ENCODE measurements at places on chromosomes 3 and 15.

DNA sequence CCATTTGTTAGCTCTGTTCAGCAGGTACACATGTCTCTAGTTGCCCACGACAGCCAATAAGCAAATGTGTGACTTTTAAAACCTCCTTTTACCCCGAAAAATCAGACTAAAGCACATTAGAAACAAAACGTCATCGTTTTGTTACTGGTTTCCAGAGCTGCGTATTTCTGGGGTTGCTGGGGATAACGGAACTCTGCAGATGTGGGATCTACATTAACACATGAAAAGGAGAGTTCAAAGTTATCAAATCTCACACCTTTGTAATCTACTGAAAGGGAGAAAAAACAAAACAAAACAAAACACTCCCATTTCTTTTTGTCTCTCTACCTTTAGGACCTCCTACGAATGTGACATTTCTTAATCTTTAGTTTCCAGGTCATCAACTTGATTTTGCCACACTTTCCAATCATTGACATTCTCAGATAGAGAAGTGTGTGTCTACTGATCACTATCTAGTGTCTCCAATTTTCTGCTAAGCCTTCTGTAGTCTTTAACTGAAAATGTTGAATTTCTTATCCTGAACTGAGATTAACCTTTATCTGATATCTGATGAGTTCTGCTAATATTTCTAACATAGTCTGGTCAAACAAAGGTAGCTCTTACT lies 93.0 kb upstream of the TSPAN3 start:
- DNase-seq, result no peak

GRCh38 chr15:75023872-75024636 lies 664 bp downstream of the PPCDC start:
- DNase-seq, result no peak

- no peak for DNase-seq
Observed at GRCh38 chr3:71066356-71066755, 517.2 kb downstream of the FOXP1 start.

GRCh38 chr15:62476163-62476562 lies 311.1 kb upstream of the C2CD4B start:
- no peak for DNase-seq

DNA sequence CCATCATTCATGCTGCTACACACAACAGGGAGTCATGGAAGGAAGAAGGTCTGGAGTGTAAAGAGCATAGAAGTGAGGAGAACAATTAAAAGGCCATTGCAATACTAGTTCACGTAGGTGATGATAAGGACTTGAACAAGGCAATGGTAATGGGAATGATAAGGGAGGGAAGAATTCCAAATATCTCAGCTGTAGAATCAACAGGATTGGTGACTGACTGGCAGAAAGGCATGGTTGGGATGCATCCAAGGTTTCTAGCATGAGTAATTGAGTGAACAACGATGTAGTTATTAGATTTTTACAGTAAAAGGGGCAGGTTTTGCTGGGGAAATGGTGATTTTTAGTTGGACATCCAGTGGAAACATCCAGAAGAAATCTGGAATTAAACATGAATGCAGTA lies 2.4 kb upstream of the SEC62 start:
- peak; percentile 72 for DNase-seq

DNA sequence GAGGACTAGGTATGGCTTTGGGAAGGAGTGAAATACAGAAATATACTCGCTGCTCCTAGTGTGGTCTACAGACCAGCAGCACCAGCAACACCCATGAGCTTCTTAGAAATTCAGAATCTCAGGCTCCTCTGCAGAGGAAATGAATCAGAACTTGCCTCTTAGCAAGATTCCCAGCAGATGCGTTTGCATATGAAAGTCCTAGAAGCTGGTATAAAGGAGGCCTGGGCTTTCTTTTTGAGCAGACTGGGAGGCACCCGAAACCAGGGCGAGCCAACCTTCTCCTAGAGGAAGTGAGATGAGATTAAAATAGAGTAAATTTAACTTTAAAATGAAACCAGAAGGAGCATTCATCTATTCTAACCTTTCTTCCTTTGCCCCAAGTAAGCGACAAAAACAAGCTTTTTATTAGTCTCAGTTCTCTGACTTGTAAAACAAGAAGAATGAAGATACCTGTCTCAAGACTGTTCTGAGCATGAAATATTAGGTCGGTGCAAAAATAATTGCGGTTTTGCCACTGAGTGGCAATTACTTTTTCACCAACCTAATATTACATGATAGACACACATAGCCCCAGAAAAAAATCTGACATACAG lies 140.0 kb downstream of the PDZRN3 start:
- no peak for DNase-seq

DNA sequence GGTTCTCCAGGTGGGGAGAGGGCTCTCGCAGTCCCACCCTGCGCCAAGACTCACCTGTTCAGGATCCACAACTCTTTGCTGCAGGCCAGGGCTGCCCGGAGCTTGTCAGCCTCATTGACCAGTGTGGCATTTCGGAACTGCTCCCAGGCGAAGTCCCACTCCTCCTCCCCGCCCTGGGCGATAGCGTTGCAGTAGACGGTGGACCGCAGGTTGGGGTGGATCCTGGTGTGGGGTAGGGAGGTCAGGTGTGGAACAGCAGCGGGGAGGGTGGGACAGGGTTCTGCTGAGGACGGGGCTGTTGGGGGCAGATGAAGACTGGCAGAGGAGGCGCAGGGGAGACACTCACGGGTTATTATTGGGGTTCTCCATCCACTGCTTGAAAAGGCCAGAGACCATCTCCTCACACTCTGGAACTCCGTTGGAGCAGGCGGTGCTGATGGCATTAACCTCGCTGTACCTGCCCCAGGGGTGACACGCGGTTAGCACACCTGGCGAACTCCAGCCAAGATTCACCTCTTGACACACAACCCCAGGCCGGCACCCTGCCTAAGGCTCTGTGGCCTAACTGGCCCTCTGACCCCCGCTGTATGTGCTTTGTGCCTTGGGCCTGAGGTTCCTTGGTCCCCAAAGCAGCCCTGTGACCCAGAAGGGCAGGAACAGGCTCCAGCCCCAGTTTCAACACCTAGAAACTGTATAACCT lies 16.1 kb downstream of the MESP2 start:
- no peak for DNase-seq

DNA sequence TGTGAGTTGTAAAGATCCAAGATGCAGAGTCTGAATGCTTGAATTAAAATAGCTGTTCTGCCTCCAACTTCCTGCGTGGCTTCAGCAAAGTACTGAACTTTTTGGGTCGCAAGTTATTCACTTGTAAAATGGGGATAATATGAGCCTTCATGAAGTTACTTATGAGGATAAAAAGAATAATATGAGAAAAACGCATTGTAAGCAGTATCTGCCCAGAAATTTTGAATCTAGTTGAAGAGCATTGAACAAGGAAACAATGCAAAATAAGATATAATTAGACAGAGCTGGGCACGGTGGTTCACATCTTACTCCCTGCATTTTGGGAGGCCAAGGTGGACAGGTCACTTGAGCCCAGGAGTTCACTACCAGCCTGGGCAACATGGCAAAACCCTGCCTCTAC lies 37.8 kb downstream of the AQP9 start:
- no peak for DNase-seq

- peak; percentile 82 for DNase-seq
Observed at GRCh38 chr15:45162771-45163507, 24.8 kb downstream of the SHF start.

DNA sequence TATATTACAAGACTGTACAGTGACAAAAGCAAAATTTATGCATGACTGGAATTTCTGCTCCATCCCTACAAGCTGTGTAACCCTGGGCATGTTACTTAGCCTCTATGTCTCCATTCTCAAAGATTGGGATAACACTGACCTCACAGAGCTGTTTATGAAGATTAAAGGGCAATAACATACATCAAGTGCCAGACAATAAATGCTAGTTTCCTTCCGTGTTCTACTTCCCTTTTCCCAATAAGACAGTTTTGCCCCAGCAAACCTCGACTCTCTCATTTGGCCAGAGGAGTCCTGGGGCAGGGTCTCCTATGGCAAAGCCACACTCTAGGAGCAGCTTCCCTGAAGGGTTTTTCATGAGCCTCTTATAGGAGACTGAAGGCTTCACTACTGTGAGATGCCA lies 7.5 kb downstream of the HEXA start:
- DNase-seq, result no peak

DNA sequence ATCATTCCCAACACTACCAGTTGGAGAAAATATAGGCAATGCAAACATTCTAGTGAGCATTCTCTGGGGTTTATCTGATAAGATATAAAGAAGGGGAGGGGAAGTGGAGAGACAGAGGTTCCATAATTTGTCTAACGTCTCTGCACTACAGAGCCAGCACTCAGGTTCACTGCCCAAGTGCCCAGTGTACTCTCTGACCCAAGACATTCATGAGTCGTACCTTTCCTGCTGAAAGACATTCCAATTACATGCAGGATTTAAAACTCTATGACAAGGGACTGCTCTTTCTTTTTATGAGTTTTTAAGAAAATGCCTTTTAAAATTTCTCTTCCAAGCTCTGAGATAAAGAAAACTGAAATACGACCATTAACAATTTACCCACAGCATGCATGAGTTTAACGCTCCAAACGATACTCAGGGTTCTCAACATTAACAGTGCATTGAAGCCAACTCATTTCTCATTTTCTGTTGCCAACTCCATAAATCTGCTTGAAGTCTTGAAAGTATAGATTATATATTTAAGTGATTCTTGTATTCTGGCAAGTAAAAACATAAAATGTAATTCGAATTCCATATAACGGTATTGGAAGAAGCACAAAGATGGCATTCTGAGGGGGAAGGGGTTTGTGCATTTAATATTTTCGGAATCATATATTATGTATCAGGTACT lies 193.4 kb downstream of the SUCLG2 start:
- DNase-seq, result no peak

GRCh38 chr3:16056217-16056616 lies 118.3 kb upstream of the GALNT15 start:
- no peak for DNase-seq

- no peak for DNase-seq
Observed at GRCh38 chr3:46797486-46797885, 65.8 kb downstream of the MYL3 start.

GRCh38 chr3:29156086-29156715 lies 124.7 kb upstream of the RBMS3 start:
- DNase-seq, result no peak

- DNase-seq, result no peak
Observed at GRCh38 chr3:184765730-184766074, 46.3 kb upstream of the VPS8 start.

- no peak for DNase-seq
Observed at GRCh38 chr3:197514786-197515355, 40.9 kb downstream of the BDH1 start.

DNA sequence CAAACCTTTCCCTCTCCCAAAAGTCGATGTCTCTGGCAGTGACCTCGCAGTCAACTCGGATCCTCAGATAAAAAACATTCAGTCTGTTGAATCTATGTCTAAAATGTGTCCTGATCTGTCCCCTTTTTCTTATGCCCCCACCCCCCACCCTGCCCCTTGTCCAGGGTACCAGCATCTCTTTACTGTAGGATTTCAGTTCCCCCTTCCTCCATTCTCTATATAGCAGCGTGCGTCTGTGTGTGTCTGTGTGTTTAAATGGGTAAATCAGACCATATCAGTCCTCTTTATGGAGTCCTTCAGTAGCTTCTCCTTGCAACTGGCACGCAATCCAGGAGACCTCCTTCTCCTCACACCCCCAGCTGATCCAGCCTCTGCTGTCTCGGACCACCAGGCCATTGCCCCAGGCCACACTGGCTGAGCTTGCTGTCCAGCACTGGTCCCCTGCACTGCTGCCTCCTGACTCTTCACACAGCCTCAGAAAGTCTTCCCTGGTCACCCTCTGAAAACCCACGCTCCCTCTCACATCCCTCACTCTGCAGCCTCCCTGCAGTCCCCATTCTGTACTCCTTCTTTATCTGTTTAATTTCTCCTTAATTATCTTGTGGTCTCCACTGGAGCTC lies 1.5 kb downstream of the LRRK1 start:
- no peak for DNase-seq

- no peak for DNase-seq
Observed at GRCh38 chr3:196966526-196967401, 1.9 kb downstream of the PIGZ start.

- DNase-seq, result no peak
Observed at GRCh38 chr3:154776549-154777225, 303.4 kb upstream of the MME start.

DNA sequence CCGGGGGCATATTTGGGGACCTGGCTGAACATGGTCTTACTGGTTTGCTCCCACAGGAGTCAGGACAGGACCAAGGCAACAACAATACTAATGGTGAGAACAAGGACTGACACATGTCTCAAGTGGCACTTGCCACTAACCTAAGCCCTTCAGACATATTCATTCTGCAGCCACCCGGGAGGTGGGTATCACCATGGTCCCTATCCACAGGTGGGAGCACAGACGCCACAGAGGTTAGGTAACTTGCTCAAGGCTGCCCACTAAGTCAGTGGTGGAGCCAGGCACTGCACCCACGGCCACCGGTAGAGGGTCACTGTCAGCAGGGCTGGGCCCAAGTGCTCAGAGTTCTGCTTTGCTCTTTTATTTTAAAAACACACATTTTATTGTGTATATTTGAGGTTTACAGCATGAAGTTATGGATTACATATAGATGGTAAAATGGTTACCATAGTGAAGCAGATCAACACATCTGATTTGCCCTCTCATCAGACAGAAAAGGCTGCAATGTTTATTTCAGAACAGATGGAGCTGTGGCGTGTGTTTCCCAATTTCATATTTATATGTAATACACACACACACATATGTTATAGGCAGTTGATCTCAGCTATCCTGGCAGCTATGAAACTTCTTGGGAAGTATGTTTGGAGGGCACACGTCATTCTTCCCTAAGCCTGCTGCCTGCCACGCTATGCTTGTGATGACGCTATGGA lies 30.0 kb upstream of the SLC41A3 start:
- DNase-seq, result no peak

DNA sequence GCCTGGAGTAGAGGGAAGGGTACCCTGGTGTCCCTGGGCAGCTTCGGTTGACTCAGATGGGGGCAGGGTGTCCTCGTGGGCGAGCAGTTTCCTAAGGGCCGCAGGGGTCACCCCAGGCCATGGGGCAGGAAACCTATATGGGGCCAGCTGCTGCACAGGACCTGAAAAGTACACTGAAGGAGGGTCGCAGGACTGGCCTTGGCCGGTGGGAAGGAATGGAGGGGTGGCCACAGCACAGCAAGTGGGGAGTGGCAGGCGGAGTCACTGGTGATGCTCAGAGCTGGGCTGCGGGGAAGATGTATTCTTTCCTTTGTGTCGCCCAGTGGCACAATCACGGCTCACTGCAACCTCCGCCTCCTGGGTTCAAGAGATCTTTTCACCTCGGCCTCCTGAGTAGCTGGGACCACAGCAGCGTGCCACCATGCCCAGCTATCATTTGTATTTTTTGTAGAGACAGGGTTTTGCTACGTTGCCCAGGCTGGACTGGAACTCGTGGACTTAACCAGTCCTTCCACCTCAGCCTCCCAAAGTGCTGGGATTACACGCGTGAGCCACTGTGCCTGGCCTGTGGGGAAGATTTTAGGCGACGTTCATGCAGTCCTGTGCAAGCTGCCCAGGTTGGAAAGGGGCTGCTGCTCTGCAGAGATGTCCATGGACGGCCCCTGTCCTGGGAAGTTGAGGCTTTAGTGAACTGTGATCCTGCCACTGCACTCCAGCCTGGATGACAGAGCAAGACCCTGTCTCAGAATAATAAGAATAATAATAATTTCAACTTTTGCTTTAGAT lies 57.2 kb downstream of the EFCAB12 start:
- DNase-seq, result no peak

Data from brain microvascular endothelial cell (primary cell).